IPS DF 6.9 (cell line): ENCODE measurements at places on chromosomes 16 and 17.

DNA sequence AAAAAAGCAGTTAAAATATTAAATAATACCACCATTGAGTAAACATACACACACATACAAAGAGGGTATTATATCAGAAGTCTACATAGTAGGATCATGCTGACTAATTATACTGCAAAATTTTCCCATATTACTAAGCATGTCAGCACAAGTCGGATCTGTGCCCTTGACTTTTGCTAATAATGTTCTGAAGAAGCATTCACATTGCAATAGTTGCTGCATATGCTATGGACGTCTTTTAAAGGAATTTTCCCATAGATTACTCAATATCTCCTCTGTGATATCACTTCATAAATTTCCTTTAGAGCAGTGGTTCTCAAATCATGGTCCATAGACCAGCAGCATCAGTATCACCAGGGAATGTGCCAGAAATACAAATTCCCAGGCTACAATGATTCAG, 110.9 kb upstream of the NUDT7 start:
- no peak for DNase-seq

GRCh38 chr17:30952638-30953393, 18.0 kb upstream of the RNF135 start:
- DNase-seq = no peak

DNA sequence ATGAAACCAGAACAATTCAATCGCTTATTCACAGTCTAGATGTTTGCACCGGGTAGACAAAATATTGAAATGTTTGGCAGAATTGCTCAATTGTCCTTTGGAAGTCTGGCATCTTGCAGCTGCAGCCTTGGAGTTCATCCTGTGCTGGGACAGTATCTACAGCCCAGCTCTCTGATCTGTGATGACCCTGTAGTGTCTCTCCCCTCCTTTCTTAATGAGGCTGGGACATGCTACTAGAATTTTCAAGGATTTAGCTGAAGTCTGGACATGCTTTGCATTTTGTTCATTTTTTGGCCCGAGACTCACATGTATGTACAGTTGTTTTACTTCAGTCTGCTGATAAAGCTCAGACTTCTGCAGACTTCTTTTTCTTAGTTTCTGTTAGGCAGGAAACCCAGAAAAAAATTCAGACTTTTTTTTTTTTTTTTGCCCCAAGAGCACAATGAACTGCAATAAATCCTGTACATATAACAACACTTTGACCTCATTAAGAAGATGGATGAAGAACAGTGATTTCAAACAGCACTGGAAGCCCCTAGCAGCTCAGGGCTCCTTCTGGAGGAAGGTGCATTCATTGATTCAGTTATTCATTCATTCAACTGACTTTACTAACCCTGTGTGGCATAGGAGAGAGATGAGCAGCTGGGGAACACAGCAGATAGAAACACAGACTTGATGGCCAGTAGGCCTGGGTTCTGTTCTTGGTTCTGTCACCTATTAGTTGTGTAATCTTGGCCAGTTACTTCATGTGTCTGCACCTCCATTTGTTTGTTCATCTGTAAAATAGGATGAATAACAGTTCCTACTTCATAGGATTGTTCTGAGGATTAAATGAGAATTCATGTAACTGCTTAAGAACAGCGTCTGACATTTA, 210.0 kb downstream of the MAP2K4 start:
- no peak for DNase-seq

DNA sequence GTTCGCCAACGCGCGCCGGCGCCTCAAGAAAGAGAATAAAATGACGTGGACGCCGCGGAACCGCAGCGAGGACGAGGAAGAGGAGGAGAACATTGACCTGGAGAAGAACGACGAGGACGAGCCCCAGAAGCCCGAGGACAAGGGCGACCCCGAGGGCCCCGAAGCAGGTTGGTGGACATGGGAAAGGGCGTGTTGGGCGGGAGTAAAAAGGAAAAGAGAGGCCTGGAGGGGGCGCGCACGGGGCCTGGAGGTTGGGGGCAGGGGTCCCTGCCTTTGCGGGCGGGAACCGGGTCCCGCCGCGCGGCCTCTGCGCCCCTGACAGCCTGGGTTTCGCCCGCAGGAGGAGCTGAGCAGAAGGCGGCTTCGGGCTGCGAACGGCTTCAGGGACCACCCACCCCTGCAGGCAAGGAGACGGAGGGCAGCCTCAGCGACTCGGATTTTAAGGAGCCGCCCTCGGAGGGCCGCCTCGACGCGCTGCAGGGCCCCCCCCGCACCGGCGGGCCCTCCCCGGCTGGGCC, 2.1 kb downstream of the IRX5 start:
- no peak for DNase-seq

GRCh38 chr16:29656688-29657523, 6.1 kb upstream of the SPN start:
- DNase-seq = no peak

DNA sequence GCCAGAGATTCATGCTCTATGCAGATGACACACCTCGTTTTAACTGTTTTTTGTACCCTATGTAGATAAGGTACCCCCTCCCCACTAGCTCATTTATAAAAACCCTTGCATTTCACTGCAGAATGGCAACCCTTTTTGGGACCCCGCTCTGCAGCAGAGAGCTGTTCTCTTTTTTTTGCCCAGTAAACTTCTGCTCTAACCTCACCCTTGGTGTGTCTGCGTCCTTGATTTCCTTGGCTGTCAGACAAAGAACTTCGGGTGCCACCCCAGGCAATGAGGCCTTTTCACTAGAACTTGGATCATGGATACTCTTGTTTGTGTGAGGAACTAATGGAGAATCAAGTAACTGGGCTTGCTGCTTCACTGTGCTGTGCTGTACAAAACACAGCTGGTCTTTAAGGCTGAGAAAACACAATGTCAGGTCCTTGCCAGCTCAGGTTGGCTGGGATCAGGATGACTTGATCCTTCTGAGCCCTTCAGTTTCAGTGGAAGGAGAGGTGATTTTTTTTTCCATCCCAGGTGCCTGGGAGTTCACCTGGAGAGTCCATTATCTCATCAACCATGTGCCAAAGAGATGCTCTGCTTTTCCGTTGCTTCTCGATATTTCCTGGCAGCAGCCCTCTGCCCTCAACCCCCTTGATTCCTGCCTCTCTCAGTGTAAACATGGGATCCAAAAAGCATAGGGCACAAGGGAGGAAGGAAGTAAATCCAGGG, 133.2 kb upstream of the FAM20A start:
- DNase-seq = no peak

DNA sequence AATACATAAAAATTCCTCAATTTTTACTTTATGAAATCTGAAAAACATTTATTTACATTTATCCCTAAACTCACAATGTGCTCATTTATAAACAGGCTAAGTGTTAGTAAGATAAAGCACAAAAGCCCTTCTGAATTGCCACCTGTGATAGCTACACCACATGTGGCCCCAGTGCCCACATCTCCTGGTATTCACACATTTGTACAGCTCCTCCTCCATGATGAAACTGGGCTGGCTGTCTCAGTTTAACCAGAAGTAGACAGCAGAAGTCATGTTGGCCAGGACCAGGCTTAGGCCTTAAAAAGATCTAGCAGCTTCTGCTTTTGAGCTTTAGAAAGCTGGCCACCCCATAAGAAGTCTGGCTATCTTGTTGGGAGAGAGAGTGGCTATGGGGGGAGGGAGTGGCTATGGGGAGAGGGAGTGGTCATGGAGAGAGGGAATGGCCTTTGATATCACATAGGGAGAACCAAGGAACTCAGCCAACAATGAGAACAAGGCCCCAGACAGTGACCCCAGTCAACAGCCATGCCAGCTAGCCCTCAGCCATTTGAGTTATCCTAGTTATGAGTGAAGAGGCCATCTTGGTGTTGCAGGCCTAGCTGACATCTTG, 47.4 kb downstream of the CEP95 start:
- no peak for DNase-seq

GRCh38 chr17:30351735-30352134, 17.9 kb upstream of the TMIGD1 start:
- no peak for DNase-seq

DNA sequence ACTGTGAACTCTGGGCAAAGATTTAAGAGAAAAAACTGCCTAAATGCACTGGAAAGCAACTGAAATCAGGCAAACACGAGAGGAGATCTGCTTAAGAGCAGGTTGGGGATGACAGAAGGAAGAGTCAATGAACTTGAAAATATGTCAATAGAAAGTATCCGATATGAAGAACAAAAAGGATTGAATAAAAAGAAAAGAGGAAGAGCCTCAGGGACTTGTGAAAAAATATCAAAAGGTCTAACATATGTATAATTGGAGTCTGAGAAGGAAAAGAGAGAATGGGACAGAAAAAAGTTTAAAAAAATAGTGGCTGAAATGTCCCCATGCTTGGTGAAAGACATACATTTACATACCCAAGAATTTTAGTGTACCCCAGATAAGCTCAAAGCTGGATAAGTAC, 195.5 kb downstream of the COPRS start:
- no peak for DNase-seq

DNA sequence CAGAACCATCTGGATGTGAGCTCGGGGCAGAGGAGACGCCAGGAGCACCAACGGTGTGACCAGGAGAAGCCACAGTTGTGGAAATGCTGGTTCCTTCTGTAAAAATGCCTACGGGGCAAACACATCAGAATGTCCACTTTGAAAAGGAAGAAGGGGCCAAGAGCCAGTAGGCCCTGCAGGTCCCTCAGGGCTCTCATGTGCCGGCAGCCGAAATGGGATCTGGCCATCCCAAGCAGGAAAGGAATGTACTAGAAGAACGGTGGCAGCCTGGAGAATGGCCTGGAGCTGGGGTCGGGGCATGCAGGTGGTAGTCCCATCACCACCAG, 162.1 kb upstream of the PLCG2 start:
- DNase-seq = no peak

DNA sequence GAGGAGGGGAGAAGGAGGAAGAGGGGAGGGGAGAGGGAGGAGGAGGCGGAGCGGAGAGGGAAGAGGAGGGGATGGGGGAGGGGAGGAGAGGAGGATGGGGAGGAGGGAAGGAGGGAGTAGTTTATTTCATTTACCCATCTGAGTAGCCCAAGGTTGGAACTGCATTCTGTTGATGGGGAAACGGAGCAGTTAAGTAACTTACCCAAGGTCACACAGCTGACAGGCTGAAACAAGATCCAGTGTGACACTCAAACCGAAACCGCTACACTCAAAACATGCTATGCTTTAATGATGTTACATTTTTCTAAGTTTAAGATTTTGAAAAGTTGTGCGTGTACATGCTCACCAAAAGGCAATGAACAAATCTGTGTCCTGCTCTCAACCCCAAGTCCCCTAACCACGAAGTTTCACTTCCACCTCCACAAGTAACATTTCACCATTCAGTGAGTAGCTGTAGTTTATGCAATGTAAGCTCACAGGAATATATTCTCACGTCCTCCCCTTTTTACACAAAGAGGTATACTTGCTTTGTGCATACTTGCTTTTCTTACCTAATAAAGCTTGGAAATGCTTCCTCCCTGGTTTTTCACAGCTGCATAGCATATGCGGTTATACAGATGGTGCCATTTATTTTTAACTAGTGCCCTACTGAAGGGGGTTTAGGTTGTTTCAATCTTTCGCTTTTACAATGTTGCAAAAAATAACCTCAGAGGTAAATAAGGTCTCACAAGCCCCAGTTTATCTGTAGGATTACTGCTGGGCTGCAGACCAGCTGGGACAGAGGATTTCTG, 275.3 kb downstream of the PARN start:
- no peak for DNase-seq

DNA sequence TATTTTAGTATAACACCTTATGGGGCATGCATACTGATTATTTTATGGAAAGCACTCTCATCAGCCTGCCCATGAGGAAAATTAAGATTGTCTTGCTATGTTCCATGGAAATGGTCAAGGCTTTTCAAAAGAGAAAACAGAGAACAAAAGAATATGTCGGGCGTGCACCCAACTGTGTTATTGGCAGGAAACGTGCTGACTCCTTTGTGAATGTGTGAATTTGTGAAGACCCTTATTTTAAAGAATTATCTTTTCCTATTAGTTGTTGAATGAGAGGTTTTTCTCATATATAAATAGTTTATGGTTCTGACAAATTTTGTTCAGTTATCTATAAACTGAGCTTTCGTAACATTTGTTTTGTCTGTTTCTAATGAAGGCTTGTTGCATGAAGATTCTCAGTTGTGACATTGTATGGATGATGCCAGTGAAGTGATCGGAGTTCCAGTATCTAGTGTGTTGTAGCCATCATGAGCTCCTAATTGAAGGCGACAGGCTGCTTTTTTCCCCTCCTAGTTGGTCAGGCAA, 180.0 kb downstream of the BCAS3 start:
- DNase-seq = no peak
